ENCODE measurements at places on chromosomes 5 and 9. TPM values are rescaled to one million over a fixed set of nuclear protein-coding genes. Genes with fewer than 3 reads are reported as not detected.

- no peak for DNase-seq
Observed at GRCh38 chr5:164191240-164191639, 685.8 kb downstream of the MAT2B start.

Gene FBXO10
- 18.3 TPM for polyA plus RNA-seq

DNA sequence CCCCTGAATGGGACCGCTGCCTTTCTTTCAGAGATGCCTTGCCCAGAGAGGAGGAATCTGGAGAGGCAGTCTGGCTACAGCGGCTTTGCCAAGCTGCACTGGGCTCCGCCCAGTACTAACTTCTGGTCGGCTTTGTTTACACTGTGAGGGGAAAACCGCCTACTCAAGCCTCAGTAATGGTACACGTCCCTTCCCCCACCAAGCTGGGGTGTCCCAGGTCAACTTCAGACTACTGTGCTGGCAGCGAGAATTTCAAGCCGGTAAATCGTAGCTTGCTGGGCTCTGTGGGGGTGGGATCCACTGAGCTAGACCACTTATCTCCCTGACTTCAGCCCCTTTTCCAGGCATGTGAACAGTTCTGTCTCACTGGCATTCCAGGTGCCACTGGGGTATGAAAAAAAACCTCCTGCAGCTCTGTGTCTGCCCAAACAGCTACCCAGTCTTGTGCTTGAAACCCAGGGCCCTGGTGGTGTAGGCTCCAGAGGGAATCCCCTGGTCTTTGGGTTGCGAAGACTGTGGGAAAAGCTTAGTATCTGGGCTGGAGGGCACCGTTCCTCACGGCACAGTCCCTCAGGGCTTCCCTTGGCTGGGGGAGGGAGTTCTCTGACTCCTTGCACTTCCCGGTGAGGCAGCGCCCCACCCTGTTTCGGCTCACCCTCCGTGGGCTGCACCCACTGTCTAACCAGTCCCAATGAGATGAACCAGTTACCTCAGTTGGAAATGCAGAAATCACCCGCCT lies 171.2 kb downstream of the CWC27 start:
- no peak for DNase-seq

Gene TMEM215
- polyA plus RNA-seq: 0.15 TPM

Gene JAKMIP2
- 4.5 TPM for polyA plus RNA-seq

- DNase-seq: no peak
Observed at GRCh38 chr9:18111146-18111545, 362.8 kb upstream of the ADAMTSL1 start.

DNA sequence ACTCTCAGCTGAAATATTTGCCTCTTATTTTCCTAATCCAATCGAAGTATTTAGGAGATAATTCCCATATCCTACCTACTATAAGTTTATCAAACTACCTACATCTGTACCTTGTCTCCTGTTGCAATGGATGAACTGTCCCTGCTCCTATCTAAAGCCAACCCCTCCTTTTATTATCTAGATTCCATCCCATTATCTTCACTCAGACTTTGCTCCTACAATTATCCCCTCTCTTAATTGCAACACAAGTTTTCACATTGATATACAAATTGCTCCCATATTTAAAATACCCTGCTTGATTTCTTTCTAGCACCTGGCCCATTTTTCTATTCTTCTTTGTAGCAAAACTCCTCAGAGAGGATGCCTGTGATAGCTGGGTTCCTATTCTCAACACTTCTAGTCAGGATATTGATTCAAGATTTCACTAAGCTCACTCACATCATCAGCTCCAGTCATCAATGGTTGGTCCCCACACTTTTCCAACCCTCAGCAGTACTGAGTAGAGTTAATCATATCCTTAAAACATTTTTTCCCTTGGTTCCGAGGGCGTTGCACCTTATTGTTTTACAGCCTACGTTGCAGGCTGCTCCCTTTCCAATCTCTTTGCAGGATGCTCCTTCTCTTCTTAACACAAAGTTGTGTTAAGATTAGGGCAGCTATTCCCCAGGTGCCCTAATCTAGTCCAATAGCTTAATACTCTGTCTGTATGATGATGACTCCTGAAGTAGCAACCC lies 177.8 kb upstream of the PTGER4 start:
- DNase-seq: no peak

Gene IFNA2
- not detected for polyA plus RNA-seq

Gene FAM153A
- polyA plus RNA-seq: 0.67 TPM

- DNase-seq: no peak
Observed at GRCh38 chr9:71675857-71676165, 92.5 kb downstream of the CEMIP2 start.

DNA sequence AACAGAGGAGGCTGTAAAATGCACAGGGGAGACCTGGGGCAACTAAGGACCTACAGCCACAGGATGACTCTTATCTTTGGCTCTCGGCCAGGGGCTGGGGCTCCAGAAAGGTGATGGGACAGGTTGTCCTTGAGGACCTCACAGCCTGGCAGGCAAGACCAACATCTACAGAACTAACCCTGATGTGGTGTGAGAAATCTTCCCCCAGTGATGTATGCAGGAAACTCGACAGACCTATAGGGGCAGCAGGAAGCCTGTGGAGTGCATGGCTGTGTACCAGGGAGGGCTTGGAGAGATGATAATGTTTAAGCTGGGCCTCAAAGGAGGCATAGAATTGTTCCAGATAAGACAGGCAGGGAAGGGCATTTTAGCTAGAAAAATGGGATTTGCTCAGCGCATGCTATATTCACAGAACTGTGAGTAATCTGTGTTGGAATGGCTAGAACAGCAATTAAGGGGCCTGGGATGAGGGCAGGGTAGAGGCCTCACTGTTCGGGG lies 68.5 kb upstream of the SLC25A51 start:
- DNase-seq: no peak

DNA sequence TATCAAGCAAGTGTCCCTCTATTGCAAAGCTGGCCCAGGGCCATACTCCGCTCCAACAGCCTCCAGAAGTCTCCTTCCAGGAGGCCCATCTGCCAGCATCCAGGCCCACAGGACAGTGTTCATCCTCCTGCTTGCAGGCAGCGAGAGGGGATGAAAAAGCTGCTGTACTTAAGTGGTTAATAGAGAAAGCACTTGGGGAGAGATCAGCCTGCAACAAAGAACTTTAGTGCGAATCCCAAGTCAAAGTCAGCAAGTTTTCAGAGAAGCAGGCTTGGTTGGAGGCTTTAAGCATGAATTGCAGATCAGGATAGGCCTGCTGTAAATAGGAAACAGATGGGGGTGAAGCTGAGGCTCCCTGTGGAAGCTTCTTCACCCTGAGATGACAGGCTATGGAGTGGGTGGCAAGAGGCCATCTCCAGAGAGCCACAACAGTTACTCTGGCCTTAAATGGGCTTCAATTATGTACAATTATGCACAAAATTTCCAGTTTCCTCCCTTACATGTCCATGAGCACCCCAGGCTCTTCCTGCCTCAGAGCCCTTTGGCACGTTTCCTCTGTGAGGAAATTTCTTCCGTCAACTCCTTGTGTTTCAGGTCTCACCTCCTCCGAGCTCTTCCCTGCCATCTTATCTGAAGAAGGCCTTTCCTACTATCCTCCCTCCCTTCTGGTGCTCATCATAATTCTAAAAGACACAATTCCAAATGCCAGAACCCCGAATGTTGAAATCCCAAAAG lies 98.0 kb upstream of the NR3C1 start:
- DNase-seq: no peak

GRCh38 chr9:124452841-124453585 lies 2.8 kb downstream of the ADGRD2 start:
- no peak for DNase-seq

DNA sequence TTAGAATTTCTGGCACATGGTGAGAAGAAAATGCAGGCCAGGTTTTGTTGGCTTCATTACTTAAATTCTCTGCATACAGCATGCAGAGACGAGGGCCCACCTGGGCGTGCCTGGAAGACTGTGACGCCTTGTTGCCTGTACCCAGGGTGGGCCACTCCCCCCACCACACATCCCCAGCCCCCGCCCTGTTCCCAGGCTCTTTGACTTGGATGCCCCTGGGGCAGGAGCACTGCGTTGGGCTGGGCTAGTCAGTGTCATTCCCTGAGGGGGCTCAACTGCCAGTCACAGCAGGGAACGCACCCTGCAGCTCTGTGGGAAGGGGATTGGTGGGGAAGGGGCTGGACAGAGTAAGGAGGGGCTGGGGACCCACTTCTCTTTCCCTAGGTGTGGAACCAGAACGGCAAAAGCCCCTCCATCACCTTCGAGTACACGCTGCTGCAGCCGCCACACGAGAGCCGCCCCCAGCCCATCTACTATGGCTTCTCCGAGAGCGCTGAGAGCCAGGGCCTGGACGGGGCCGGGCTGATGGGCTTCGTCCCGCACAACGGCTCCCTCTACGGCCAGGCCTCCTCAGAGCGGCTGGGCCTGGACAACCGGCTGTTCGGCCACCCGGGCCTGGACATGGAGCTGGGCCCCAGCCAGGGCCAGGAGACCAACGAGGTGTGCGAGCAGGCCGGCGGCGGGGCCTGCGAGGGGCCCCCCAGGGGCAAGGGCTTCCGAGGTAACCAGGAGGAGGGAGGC lies 19.6 kb downstream of the ADAMTSL2 start:
- no peak for DNase-seq

DNA sequence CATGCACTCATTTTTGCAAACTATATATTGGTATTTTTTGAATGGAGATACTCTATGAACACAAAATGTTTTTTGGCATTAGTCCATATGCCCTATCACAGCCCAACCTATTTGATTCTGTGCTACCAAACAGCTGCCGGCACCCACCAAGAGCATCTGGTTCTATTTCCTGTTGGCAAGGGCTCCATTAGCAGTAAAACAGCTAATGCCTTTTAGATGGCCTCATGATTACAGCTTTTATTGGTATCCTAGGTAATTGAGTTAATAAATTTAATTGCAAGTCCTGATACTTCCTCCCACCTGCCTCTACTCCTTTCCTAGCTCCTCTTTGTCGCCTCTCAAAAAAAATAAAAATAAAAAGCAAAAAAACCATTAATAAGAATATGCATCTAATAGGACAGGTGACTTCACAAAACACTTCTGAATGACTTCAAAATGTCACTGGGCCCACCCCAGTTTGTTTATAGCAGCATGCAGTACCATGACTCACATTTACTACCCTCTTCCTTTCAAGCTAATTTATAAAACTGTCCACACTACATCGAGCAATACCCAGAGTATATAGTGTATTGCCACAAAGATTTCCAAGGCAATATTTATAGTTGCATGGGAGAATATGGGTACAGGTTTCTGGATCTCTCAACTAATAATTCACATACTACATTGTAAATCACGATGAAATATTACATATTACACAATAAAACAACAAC lies 620.4 kb downstream of the SLCO4C1 start:
- DNase-seq: no peak

- no peak for DNase-seq
Observed at GRCh38 chr5:172178301-172178987, 9.6 kb downstream of the STK10 start.

DNA sequence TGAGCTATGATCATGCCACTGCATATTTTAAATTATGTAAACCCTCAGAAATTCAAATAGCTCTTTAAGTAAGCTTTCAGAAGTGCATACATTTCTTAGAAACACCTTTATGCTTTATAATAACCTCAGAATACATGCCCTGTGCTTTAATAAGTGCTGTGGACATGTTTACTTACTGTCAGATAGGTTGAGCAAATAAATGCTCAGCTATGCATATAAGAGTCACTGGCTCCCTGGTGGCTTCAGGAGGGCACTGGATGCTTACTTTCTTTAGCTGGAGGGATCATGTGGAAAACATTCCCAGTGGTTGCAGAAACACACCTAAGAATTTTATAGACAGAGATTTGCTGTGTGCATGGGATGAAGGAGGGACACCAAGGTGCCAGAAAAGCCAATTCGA lies 74.4 kb downstream of the PDE6A start:
- no peak for DNase-seq

Gene GAPT
- polyA plus RNA-seq: 0.81 TPM

DNA sequence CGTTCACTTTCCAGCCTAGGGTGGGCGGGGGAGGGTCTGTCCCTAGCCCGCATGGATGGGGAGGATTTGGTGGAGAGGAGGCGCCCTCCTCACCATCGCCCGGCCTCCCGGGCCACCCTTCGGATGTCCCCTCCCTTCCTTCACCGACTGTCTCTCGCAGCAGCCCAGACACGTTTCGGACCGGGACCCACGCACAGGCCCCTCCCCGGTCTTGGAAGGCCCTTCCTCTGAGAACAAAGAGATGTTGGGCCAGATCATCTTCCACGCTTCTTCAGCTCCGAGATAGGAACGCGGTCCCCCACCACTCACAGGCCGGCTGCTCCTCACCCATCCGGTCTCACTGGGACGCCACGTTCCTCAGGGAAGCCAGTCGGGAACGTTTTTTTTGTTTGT lies 640 bp upstream of the DPM2 start:
- peak; percentile 29 for DNase-seq

Gene STKLD1
- 4.6 TPM for polyA plus RNA-seq

DNA sequence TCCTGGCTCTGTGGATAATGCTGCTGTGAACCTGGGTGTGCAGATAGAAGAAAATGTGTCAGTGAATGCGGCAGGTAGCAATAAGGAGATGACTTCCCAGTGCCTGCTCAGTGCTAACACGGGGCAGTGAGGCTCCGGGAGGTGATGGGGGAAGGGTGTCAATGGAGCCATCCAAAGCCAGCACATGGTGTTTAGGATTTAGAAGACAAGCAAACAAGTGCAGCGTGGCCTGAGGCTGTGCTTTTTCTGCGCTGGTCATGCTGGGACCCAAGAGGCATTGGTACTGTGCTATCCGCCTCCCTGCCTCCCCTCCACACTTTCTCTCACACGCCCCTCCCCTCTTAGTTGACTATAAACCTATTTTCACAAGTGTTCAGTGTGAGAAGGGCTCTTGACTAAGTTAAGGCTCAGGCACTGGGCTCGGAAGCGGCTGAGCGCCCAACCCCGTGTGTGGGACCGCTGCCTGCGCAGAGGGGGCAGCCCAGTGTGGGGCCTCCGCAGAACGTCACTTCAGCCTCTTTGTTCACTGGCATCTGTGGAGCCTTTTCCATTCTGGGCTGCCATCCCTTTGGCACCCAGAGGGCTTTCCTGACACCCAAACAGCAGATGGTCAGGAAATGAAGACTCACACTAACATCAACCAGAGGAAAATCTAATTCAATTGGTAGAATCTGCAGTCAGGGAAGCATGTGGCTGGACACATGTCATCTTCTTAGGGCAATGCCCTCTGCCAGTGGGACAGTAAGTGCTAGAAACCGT lies 21.8 kb upstream of the NINJ1 start:
- no peak for DNase-seq

Gene ANKDD1B
- polyA plus RNA-seq: 10.2 TPM

- DNase-seq: no peak
Observed at GRCh38 chr5:111574311-111574710, 62.0 kb upstream of the STARD4 start.

Data from renal pelvis (tissue), 12 donors.